ENCODE measurements at places on chromosomes 1 and 21. TPM values are rescaled to one million over a fixed set of nuclear protein-coding genes. Genes with fewer than 3 reads are reported as not detected.

Gene CCDC18
- 7.7 TPM for polyA plus RNA-seq

Gene TMEM125
- polyA plus RNA-seq = not detected

DNA sequence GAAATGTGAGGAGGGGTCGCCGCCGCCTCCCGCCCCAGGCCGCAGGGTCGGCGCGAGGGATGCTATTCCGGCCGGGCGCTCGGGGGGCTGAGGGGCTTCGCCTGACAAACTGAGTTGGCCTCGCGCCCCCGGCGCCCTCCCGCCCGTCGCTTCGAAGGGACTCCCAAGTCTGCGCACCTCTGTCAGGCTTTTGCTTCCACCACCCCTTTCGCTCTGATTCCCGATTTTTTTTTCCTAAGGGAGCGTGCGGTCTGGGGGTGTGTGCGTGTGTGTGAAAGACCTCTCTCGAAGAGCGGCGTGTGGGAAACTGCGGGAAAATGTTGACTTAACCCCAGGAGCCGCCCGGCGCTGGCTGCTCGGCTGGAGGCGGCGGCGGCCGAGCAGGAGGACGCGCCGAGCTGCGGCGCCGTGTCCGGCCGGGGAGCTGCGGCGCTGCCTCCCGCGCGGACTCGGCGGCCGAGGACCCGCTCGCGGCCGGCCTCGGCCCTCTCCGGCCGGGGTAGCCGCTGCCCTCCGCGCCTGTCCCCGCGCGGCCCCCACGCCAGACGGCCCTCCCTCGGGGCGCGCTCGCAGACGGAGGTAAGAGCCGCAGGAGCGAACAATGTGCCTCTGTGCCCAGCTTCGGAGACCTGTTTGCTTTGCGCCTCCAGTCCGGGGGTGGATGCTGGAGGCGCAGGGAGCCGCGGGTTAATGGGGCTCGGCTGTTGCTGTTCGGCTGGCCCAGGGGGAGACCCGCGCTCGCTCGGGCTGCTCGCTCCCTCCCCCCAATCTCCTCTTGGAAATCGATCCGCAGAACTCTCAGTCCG, 1.1 kb downstream of the ADGRL2 start:
- no peak for DNase-seq

Gene GAS5
- 277 TPM for polyA plus RNA-seq

DNA sequence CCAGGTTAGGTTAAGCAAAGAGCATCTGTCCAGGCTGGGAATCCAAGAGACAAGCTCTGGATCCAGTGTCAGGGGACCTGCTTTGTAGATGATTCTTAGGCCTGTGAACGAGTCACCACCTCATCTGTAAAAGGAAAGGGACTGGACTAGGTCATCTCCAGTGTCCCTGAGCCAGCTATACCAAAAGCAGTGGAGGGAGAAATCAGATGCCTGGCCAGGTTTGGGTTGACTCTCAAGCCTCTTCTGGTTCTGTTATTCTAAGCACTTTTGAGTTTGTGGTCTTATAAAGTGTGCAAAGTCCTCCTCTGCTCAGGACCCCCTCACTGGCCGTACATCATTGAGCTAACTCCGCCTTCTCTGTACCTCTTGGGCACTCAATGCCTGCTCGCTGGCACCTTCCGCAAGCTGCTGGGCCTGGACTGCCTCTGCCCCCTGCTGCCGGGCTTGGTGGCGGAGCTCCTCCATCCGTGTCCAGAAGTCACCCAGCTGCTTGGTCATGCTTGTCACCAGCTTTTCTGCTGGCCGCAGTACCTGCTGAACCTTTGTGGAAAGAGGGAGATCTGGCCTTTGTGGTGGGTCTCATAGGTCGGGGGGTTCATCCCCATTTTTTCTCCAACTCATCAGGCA, 33.6 kb downstream of the CAMK1G start:
- DNase-seq = no peak

DNA sequence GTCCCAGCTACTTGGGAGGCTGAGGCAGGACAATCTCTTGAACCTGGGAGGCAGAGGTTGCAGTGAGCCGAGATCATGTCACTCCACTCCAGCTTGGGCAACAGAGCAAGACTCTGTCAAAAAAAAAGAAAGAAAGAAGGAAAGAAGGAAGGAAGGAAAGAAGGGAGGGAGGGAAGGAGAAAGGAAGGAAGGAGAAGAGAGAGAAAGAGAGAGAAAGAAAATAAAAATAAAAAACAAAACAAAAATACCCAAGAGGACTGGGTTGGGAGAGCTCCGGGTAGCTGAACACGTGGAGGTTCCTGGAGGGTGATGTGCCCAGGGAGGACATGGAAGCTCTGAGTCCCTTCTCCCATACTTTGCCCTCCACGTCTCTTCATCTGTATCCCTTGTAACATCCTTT, 45.7 kb upstream of the CITED4 start:
- DNase-seq = no peak

Gene IFI16
- 211 TPM for polyA plus RNA-seq

Gene ATP1A1
- 6.9 TPM for polyA plus RNA-seq

DNA sequence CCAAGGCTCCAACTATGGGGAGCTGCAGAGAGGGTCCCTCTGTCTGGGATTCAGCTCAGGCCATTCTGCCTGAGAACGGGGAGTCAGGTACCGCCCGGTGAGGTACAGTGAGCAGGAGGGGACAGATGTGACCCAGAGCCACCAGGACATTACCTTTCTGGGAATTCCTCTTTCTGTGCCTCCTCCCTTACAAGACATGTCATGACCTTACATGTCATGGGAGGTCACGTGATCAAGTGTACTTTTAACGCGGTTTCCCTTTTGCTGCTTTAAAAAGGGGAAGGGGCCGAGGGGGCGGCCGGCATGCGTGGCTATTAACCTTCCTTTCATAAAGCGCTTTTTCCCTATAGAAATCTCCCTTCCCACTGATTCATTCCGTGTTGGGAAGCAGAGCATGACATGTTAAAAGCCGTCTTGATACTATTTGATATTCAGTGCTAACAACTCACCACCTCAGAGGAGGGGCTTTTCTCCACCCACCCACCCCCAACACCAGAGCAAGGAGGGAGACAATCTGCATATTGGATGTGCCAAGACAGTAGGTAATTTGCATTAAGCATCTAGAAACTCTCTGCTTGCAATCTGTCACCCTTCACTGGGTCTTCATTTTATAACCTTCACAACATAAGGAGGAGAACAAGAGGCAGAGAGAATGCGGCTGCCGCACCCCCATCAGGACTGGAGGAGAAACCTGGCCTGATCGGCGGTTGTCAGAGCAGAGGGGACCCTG, 113.6 kb upstream of the VAMP3 start:
- no peak for DNase-seq

GRCh38 chr1:54542962-54543539, 5.0 kb upstream of the ACOT11 start:
- no peak for DNase-seq

DNA sequence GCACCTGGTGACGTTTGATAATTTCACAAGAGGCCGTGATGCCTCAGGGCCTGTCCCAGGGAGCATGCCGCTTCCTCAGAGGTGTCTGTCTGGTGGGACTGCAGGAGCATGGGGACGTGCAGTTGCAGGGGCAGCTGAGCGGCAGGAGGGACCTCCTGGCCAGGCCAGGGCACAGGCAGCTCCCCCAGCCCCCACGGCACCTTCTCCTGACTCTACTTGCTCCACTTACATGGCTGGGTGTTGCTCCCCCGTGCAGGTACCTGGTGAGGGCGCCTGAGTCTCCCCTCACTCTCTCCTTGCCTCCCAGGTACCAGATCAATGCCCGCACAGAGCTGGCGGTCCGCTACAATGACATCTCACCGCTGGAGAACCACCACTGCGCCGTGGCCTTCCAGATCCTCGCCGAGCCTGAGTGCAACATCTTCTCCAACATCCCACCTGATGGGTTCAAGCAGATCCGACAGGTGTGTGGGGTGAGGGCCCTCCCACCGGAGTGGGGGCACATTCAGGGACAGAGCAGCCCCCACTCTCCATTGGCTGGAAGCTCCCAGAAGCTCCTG, 108.4 kb downstream of the PDE9A start:
- no peak for DNase-seq

GRCh38 chr1:69524015-69524414, 43.7 kb upstream of the LRRC7 start:
- no peak for DNase-seq

DNA sequence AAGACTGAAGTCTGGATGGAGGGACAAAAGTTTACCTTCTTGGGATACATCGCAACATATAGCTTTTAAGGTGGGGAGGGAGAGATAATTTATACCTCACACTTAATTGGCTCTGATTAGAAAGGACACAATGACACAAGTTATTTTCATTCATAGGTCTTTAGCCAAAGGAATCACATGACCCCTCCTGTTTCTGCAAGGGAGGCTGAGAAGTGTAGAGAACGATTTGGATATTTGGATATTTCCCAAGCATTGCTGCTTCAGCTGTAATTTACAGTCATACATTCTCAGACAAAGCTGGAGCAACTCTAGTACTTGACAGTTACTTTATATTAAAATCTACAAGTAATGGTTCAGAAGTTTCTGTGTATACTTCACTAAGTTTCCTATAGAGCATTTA, 24.2 kb downstream of the DAP3 start:
- no peak for DNase-seq

Gene F11R
- polyA plus RNA-seq = 5.7 TPM

GRCh38 chr1:210352575-210352974, 23.9 kb downstream of the HHAT start:
- DNase-seq = no peak

Gene GJB4
- polyA plus RNA-seq = not detected

Gene RGSL1
- polyA plus RNA-seq = not detected

GRCh38 chr1:33482412-33482811, 10.0 kb downstream of the ZSCAN20 start:
- DNase-seq = no peak

All from naive B cell (primary cell).